ENCODE measurements at places on chromosomes 16 and 17.
A peak's percentile ranks its signal among the peaks of the same experiment; 100 is the strongest.

DNA sequence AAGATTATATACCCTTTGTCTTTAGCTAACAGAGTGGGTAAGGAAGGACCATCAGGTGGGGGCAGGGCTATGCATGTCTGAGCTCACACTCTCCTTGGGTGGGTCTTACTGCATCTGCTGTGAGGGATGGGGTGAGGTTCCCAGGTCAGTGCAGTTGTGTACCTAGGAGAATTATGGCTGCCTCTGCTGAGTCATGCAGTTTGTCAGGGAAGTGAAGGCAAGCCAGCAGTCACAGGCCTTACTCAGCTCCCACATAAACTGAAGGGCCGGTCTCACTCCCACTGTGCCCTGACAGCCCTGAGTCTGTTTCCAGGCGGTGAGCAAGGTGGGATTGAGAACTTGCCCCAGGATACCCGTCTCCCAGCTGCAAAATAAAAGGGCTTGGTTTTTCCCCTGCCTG is 328.6 kb downstream of the MAP2K6 start:
- no peak for DNase-seq

- no peak for DNase-seq
Observed at GRCh38 chr17:73320601-73321264, 8.9 kb upstream of the CDC42EP4 start.

GRCh38 chr17:27497696-27498095 is 41.4 kb downstream of the KSR1 start:
- DNase-seq = no peak

DNA sequence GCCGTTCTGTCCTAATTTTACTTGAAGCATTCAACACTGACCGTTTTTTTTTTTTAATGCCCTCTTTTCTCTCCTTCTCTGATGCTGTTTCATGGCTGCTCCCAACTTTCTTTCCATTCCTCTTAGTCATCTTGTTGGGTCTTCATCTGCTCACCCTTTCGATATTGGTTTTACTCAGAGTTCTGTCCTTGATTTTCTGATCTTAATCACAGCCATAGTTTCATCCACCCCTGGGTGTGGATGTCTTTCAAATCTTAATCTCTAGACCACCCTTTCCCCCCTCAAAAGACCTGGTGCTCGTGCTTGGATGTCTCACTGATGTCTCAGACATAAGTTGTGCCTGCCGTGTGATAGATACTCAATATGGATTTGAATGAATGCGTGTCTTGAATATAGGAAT is 22.4 kb downstream of the NDEL1 start:
- DNase-seq = no peak

- no peak for DNase-seq
Observed at GRCh38 chr17:1412185-1413110, 12.4 kb upstream of the YWHAE start.

DNA sequence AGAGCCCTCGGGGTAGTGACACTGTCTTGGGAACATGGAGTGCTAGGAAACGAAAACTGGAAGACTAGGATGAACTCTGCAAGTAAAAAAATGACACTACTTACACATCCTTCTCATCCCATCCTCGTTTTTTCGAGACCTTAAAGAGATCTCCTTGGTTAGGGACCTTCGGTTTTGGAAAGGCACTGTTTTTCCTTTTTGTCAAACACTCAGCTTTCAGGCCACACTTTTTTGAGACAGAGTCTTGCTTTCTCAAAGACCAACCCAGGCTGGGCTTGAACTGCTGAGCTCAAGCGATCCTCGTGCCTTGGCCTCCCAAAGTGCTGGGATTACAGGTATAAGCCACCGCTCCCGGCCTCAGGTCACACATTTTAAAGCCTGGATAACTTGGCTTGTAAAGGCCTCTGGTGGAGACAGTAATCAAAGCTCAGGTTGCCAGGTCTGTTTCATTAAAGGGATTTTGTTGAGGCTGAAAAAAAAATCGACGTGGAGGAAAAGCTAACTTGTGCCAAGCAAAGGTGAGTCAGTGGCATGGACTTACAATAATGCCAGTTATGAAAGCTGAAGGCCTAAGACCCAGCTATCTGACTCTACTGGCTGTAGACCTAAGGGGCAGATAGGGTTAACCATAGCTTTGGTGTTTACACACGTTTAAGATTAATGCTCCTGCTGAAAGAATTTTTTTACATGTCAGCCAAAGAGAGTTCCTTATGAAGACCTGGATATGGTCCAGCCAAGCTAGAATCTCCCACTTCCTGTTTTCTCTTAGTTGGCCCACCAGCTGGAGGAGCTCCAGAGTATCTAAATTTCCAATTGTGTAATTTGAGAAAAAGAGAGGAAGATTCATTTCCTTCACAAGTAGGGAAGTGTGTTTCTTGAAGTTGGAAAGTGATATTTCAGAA is 823 bp downstream of the NBR1 start:
- DNase-seq = no peak

DNA sequence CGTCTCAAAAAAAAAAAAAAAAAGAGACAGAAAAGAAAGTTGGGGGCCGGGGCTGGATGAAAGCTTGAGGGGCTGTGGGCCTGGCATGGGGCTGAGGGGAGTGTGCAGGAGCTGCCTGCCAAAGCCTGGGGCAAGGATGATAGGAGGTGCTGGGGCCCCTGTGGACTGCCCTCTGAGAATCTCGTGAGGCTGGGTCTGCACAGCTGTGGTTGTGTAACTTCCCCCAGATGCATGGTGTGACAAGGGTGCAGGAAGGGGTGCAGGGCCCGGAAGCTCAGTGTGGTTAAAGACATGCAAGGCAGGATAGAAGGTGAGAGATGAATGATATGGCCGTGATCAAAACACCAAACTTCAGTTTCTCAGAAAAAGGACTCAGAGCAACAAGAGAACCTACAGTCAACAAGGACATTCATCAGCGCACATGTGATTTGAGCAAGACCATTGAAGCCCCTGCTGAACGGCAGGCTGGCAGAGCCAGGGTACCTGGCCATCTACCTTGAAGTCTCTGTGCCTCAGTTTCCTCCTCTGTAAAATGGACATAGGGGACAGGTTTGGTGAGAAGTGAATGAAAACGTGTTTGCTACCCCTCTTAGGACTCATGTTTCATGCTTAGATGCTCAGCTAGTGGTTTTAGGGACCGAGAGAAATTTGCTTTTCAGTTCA is 9.6 kb downstream of the IL32 start:
- DNase-seq = peak; percentile 68

GRCh38 chr16:64406770-64407181 is 715.1 kb downstream of the CDH11 start:
- DNase-seq = no peak

DNA sequence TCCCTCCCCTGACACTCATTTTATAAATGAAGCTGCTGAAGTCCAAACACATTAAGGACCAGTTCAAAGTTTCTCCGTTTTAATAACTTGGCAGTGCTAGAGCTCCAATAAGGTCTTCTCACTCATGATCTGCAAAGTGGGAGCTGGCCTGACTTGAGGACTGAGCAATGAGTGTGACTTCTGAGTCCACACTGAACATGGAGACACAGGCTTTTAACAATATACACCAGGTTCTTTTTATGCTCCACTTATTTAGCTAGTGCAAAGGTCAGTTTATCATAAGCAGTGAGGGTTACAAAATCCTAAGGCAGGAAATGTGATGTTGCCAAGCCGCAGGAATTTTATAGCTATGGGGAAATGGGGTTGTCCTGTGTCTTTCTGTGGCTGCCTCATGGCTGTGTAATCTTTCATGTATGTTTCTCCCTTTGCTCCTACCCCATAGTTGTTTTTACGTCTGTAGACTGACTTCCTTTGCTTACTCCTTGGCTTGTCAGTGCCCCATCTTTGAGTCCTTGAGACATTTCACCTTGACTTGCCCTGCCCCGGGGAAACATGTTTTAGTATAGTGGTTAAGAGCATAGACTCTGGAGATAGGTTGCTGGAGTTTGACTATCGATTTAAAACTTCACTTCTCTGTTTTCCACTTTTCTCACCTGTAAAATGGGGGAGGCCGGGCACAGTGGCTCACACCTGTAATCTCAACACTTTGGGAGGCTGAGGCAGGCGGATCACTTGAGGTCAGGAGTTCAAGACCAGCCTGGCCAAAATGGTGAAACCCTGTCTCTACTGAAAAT is 12.2 kb upstream of the MMD start:
- no peak for DNase-seq

DNA sequence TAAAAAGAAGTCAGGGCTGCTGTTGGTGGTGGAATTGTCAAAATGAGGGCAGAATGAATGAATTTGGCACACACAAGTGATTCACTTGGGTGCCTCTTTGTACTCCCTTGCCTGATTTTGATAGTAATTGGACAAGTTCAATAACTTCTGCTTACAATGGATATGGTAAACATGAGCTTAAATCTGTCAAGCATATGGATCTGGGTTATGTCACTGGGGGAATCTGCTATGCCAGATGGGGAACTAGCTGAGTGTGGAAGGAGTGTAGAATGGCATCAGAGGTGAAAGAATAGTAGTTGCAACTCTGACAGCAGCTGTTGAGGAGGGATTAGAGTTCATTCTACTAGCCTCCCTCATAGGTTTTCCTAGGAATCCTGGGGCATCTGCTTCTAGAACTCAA is 724.2 kb upstream of the CDH8 start:
- no peak for DNase-seq

GRCh38 chr17:37312137-37312923 is 63.5 kb upstream of the C17orf78 start:
- no peak for DNase-seq

- no peak for DNase-seq
Observed at GRCh38 chr16:50642349-50642748, 38.8 kb downstream of the SNX20 start.

- no peak for DNase-seq
Observed at GRCh38 chr17:79152636-79153035, 78.0 kb downstream of the ENGASE start.

- no peak for DNase-seq
Observed at GRCh38 chr16:48003206-48003907, 152.4 kb downstream of the ABCC12 start.

GRCh38 chr17:72937707-72938106 is 154.8 kb downstream of the SLC39A11 start:
- no peak for DNase-seq

DNA sequence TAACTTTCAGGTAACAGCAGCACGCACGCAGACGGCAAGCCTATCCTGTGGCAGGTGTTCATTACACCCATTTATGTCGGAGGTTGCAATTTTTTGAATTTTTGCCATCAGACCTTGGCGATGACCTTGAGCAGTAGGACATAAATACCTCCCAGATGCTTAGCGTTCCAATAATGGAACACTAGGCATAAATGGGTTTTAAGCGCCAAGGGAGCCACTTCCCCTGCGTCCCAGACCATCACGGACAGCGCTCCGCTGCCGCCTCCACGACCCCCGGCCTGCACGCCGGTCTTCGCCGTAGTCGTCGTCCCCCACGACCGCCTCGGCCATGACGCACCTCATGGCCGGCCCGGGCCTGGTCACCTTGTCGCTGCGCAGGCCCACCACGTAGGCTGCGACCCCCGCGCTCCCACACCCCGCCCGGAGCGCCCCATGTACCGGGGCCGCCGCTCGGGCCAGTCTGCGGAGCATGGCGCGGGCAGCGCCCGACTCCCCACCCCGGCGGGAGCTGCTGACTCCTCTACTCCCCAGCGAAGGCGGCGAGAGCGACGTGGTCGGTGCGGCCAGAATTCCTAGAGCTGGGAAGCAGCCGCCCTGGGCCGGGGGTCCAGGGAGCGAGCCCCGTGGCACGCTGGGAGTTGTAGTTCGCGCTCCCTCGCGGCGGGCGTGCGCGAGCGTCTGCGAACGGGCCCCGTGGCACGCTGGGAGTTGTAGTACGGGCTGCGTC is 22.7 kb downstream of the TMEM235 start:
- peak; percentile 81 for DNase-seq

GRCh38 chr16:49017501-49017900 is 264.1 kb downstream of the CBLN1 start:
- DNase-seq = no peak

DNA sequence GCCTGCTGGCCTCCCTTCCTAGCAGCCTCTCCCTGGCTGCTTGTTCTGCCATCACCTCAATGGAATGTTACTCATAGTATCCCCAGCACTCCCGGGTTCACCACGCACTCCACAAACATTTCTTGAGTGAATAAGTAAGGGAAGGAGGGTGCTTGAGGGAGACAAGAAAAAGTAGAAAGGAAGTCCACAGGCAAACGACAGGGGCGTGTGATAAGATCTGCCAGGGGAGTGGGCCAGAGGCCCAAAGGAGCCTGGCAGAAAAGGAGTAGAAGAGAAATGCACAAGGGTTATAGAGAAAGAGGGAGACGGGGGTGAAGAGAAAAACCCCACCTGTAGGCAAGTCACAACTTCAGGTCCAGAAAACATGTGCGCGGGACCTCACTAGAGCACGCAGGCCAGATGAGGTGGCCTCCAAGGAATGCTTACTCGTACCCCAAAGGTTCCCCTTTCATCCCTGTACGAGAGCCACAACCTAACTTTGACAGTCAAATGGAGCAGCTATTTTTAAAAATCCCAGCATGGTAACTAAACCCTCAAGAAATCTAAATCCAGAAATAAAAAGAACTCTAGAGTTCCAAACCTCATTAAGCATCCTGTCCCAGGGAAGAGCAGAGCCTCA is 6.6 kb downstream of the ZDHHC7 start:
- no peak for DNase-seq
